Progenitor cell of endocrine pancreas (in vitro differentiated cells): ENCODE measurements at places on chromosomes 3 and 15. TPM values are rescaled to one million over a fixed set of nuclear protein-coding genes. Genes with fewer than 3 reads are reported as not detected.
A peak's percentile ranks its signal among the peaks of the same experiment; 100 is the strongest.

DNA sequence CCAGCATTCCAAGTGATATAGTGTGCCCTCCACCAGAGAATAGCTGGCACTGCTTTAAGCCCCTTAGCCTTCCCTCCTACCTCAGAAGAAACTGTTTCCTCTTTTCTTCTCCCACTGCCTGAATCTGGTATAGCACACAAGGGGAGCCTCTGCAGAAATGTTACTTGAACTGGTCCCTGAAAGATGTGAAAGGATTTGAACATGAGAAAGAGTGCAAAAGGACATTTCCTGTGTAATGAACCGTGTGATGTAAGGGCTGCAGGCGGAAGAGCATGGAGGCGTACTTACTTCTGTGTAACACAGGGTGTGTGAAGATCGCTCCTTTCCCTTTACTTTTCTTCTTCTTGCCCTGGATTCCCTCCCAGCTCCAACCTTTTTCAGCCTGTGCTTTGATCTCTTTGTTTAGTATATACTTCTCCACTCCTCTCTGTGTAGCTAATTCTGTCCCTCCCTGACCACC lies 8.4 kb downstream of the TMOD3 start:
- H3K4me3 ChIP-seq: no peak overlapping the region
- DNase-seq: no peak
- peak overlapping the region; percentile 30 for H3K27ac ChIP-seq
- H3K4me1 ChIP-seq: peaks cover 9% of the 10 kb centered on the region
- H3K27me3 ChIP-seq: no peaks in the 10 kb centered on the region
- H3K36me3 ChIP-seq: no peaks in the 10 kb centered on the region

GRCh38 chr3:163951397-163951987 lies 1126.8 kb downstream of the SI start:
- no peaks in the 10 kb centered on the region for H3K36me3 ChIP-seq
- H3K4me3 ChIP-seq: no peak overlapping the region
- peaks cover 2% of the 10 kb centered on the region for H3K4me1 ChIP-seq
- no peak overlapping the region for H3K27ac ChIP-seq
- DNase-seq: no peak
- no peaks in the 10 kb centered on the region for H3K27me3 ChIP-seq

DNA sequence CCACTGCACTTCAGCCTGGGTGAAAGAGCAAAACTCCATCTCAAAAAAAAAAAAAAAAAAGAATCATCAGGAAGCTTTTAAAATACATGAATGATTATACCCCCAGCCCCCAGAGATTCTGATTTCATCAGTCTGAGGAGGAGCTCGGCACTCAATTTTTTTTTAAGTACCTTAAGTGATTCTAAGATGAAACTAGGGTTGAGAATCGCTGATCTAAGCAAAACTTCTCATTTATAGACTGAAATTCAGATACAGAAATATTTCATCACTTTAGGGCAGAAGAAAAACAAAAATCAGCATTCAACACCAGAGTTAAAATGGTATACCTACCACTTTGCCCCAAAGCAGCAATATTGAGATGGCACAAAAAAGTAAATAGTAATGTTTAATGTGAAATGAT lies 24.7 kb downstream of the CPA3 start:
- no peak overlapping the region for H3K27ac ChIP-seq
- no peaks in the 10 kb centered on the region for H3K36me3 ChIP-seq
- no peak for DNase-seq
- H3K4me1 ChIP-seq: no peaks in the 10 kb centered on the region
- no peaks in the 10 kb centered on the region for H3K27me3 ChIP-seq
- no peak overlapping the region for H3K4me3 ChIP-seq

The ECT2 gene
- total RNA-seq: 38.1 and 45.4 TPM in 2 replicates

The UTS2B gene
- 0.62 TPM in 1 of 2 replicates, not detected in the other for total RNA-seq
